ENCODE measurements at places on chromosomes 4 and X.

DNA sequence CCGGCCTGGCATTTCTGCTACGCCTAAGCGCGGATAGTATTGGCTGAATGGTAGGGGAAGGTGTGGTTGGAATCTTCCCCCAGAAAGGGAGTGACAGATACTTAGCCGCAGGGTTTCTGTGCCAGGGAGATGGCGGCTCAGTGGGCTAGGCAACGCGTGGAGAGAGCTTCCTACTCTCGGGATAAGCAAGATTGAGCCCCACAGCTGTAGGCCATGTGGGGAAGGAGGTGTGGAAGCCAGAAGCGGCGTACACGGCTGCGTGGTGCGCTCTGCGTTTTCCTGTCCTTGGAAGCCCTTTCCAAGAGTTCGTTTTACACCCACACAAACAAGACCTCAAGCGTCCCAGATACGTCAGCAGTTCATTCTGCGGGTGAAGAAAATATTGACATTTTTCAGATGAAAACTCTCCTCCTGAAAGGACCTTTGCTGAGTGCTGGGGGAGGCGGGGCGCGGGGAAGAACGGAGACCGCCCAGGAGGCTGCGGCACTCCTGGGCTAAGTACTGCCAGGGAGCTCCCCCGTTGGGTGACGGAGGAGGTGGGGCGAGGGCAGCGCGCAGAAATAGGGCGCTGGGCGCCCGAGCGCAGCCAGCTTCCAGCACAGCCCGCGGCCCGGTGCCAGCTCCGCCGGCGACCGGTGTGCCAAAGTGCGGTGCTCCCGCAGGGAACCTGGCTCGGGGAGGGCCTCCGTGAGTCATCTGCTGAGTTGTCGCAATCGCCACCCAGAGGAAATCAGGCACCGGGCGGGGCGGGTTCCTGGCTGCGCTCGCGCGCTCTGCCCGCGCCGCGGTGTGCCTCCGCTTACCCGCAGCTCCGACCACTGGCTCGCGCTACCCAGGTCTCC is at the start of gene GPAT3:
TSS of gene GPAT3 (plus strand) at position 589 of the 842 bp plus-strand sequence. CDS start 515 bp downstream, outside the sequence.
- H3K27me3 ChIP-seq: peaks cover 43% of the 10 kb centered on the region
- peak within 1 kb of the TSS; percentile 32 for H3K27ac ChIP-seq
- H3K4me3 ChIP-seq: peak within 1 kb of the TSS; percentile 80
- peak; percentile 81 for DNase-seq
- peaks cover 2% of the 10 kb centered on the region for H3K36me3 ChIP-seq

GRCh38 chr4:86939729-86940575 is 5.1 kb downstream of the AFF1 start:
- H3K27ac ChIP-seq: peak overlapping the region; percentile 72
- H3K27me3 ChIP-seq: no peaks in the 10 kb centered on the region
- H3K36me3 ChIP-seq: peaks cover 9% of the 10 kb centered on the region
- peak overlapping the region; percentile 56 for H3K4me3 ChIP-seq
- peak; percentile 21 for DNase-seq

GRCh38 chrX:126557151-126557550 is 4.5 kb upstream of the DCAF12L1 start:
- H3K27me3 ChIP-seq: no peaks in the 10 kb centered on the region
- H3K36me3 ChIP-seq: no peaks in the 10 kb centered on the region
- DNase-seq: no peak
- no peaks in the 10 kb centered on the region for H3K4me1 ChIP-seq
- no peak overlapping the region for H3K27ac ChIP-seq

- H3K4me1 ChIP-seq: no peaks in the 10 kb centered on the region
- no peaks in the 10 kb centered on the region for H3K27me3 ChIP-seq
- no peak for DNase-seq
- H3K36me3 ChIP-seq: no peaks in the 10 kb centered on the region
These were observed 1131.5 kb downstream of the PCDH18 start for GRCh38 chr4:136400829-136401228.
